NCI-H2081 (cell line): ENCODE measurements at places on chromosomes 1 and 21.
A peak's percentile ranks its signal among the peaks of the same experiment; 100 is the strongest.

DNA sequence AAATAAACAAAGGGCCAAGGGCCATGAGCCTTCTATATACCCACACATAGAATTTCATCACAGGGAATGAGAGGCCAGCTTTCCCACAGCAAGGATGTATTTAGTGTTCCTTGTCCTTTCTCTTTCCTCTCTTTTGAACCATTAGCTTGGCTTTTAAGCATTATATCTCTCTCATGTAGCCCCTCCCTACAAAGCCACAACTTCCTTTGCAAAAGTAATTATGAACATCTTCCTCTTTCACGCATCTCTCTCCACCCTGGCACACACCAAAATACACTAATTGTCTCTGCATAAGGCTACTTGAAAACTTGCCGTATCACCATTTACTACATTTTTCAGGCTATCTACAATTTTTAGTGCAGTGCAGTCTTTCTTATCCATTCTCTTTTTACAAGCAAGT is 1.9 kb upstream of the AK5 start:
- DNase-seq: no peak

DNA sequence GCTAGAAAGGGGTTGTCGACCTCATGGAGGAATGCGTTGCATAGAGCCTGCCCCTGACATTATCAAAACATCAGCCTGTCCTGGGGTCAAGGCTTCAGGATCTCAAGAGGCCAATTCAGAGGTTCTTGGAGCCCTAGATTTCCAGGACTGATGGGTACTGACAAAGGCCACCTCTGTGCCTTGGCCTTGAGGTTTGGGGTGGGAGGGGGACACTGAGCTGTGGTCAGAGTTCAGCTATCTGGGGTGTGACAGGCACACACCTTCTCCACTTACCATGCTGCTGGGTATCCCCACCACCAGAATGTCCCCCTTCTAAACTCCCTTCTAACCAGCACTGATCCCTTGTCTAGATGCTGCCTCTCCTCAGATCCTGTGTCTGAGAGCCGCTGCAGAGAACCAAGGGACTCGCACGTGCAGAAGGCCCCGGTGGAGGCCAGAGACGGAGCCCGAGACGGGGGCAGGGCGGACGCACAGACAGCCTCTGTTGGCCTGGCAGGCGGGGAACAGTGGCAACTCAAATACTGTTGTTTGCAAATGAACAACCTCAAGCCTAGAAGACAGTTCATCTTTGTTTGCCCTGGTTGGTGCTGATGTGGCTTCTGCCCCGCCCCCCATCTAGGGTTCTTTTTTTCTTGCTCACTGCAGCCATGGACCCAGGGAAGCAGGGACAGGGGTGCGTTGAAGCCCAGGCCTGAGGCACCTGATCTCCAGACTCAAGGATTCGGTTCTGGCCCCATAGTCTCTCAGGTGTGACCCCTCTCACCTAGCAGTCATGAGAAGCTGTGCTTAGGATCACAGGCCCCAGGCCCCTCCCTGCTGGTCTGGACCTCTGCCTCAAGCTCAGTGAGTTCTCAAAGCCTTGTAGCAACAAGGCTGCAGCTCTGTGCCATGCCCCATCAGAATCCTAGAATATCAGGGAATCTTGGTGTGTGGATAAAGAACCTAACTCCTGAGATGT is 28.1 kb upstream of the CSF1 start:
- DNase-seq: no peak

DNA sequence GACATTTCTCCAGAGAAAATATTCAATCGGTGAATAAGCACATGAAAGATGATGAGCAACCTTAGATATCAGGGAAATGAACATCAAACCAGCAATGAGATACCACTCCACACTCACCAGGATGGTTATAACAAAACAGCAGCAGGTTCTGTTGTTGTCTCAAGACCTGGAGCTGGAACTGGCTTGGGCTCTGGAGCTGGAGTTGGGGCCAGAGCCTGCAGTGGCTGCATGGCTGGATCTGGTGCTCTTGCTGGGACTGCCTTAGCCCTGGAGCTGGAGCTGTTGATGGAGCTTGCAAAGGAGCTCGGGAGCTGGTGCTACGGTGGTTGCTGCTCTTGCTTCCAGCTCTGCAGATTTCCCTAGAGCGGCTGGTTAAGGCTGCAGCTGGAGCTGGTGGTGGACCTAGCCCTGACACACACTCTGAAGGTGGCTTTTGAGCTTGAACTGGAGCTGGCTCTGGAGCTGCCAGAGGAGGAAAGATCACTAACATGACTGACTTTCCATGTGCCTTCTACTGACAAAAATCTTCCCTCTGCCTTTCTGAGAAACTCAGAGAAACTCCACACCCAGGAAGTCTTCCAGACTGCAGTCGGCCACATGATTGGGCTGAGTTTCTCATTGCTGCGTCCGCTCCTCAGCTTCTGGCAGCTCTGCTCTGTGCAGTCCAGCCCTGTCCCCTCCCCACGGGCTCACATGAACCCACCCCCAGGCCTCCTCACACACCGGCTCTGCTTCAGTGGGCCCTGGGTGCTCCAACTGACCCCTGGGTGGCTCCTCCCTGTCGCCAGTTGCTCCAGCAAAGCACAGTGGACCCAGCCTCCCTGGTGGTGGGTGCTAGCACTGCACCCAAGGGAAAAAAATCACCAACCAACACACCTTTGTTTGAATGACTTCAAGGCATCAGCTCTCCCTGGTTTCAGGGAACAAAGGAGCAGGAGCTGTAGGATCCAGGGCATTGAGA is 139.1 kb upstream of the FMN2 start:
- no peak for DNase-seq

- no peak for DNase-seq
These were observed 108.2 kb downstream of the DIRAS3 start for GRCh38 chr1:67942274-67942673.

GRCh38 chr1:5720484-5720883 is 271.7 kb downstream of the NPHP4 start:
- peak; percentile 11 for DNase-seq

DNA sequence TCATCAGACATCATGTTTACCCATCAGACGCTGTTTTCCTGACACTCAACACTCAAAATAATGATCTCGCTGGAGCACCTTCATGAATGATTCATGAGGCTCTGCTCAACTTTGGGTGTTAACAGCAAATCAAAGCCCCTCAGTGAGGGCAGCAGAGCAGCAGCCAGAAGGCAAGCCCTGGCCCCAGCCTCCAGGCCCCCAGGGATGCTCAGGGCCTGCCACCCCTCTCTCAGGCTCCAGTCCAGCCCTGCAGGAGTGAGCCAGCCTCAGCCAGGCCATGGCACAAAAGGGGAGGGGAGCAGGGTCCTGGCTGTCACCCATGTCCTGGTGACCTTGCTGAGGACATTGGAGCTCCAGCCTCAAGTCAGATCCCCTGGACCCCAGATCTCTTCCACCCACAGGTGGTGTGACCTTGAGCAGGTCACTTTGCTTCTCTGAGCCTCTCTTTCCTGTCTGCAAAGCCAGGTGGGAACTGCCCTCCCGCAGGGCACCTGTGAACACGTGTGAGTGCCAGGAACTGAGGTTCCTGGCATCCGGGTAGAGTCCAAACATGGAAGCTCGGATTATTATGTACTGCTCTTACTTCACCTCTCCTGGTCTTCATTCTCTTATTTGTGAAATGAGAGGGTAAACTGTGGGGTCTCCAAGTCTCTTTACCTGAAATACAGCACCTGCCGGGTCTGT is 161.6 kb upstream of the VAMP3 start:
- peak; percentile 82 for DNase-seq

- no peak for DNase-seq
These were observed at the start of gene CLDN17 for GRCh38 chr21:30166705-30167104. TSS of gene CLDN17 (minus strand) at chr21:30166805. CDS start at chr21:30166617, 188 bp downstream.

GRCh38 chr1:12406211-12407021 is 176.6 kb downstream of the VPS13D start:
- no peak for DNase-seq

GRCh38 chr21:18617291-18617690 is 213.7 kb upstream of the TMPRSS15 start:
- no peak for DNase-seq

DNA sequence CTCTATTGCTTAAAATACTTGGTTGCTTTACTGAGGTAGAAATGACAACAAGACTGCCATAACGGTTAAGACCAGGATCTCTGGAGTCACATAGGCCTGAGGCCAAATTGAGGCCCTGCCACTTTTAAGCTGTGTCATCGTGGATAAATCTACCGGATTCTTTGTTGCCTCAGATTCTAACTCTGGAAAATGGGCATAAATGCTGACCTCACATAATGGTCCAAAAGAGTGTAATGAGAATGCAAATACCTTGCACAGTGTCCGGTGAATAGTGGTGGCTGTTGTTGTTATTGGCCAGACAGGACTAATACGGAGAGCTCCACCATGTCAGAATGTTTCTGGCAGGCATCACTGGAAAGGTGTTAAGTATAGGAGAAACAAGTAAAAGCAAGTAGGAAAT is 346.1 kb downstream of the LMO4 start:
- no peak for DNase-seq

DNA sequence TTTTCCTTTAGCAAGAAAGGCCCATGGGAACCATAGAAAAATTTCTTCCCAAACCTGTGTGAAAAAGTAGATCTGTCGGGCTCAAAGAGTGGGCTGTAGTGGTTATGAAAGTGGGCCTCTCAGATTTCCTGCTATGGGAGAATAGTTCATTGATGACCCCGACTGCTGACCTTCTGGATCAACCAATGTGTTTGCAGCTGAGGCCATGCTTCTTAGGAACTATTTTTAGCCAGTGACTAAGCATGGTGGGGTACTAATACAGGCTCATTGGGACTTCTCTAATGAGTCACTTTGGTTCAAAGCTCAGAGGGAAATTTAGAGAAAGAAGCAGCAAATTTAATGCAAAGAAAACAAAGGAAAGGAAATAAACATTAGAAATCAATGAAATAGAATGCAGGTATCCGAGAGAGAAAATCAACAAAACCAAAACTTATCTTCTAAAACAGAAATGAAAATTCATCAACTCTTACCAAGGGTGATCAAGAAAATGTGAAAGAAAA is 12.6 kb upstream of the PSMA5 start:
- no peak for DNase-seq

DNA sequence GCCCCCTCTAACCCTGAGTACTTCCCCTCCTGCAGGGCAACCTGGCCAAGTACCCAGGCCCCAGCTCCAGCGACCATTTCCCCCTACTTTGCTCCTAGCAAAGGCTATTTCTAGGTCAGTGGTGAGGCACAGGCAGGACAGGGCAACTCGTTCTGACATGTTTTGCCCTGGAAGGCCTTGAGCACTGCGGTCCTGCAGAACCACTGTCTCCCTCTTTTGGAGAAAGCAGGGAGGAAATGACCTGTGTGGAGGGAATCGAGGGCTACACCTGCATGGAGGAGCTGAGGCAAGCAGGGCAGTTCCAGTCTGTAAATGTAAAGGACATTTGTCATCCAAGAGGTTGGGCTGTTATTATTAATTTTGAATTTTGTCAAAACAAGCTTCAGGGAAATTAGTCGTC is 99.1 kb downstream of the PPIAL4G start:
- DNase-seq: no peak

DNA sequence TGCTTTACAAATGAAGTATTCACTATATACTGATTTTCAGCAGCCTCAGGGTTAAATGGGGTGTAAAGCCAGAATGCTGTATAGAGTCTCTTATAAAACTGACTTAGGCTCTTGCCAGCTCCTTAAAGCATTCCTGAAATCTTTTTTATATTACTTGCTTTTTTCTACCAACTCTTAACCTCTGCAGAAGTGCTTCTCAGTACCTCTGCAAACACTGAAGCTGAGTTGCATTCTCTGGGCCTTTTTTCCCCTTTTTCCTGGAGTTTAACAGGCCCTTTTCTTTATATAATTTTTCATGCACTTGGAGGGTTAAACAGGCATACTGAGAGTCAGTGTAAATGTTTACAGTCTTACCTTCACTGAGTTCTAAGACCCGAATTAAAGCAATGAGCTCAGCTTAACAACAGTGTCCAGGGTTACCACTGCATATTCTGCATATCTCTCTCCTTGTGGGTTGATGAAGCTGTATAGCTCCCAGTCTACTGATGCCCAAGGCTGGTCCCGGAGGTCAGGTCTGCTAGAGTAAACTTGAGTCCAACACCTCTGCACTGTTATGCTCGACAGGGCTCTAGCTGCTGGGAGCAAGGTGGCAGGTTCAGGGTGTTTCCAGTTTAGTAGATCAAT is 40.9 kb upstream of the CFAP126 start:
- no peak for DNase-seq

GRCh38 chr1:9316080-9316444 is 23.4 kb downstream of the SPSB1 start:
- DNase-seq: no peak

DNA sequence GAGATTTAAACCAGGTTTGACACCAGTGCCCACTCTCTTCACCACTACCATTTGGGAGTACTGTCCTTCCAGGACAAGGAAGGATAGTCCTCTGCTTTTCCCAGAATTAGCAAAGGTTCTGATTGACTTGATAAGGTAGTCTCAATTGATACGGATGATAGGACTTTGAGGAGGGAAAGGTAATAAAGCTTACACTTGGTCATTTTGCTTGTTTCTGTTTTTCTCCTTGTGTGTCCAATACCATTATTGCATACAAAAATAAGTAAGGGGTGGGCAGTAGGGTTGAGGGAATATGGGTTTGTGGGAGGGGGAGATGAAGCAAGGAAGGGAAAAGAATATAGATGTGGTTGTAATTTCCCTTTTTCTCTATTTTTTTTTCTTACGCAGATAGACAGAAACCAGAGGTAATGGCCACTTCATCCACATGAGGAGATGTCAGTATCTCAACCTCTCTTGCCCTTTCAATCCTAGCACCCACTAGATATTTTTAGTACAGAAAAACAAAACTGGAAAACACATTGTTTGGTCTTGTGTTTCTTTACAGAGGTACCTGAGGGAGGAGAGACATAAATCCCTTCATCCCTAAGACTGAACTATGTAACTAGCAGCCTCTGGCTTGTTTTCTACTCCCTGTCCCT is 2.6 kb downstream of the C1orf56 start:
- DNase-seq: no peak

DNA sequence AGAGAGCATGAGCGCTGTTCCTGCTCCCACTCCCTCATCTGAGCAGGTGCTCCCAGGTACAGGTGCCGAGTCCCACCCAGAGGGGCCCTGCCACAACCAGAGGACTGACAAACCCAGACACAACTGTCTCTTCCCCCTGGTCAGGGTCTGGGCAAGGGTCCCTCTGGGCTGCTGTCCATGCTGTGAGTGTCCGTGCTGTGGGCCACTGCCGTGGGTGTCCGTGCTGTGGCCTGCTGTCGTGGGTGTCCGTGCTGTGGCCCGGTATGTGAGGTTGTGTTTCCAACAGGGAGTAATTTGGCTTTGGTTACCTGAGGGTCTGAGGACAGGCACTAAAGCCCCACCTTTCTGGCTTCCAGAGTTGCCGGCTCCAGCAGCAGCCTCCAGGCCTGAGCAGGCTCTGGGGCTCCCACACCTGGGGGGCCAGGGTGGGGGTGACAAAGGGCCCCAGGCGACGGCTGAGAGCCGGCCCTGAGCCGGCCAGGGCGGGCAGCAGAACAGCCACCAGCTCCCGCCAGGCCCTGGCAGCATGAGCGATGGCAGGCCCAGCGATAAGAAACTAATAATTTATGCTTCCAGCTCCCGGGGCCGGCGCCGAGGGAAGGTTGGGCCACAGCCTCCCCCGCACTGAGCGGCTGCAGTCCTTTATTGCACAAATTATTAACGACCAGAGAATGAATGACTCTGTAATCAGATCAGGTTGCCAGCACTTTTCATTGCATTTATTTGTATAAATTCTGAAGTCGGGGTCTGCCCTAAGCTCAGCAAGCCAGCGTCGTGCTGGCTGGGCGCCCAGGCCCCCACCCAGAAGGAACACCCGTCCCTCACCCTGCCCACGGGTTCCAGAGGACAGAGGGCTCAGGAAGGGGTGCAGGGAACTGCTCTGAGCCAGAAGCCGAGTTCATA is 7.3 kb upstream of the SAMD11 start:
- no peak for DNase-seq

GRCh38 chr1:233114159-233114558 is 163.7 kb downstream of the NTPCR start:
- no peak for DNase-seq
